ENCODE measurements at places on chromosomes 1 and 21.

DNA sequence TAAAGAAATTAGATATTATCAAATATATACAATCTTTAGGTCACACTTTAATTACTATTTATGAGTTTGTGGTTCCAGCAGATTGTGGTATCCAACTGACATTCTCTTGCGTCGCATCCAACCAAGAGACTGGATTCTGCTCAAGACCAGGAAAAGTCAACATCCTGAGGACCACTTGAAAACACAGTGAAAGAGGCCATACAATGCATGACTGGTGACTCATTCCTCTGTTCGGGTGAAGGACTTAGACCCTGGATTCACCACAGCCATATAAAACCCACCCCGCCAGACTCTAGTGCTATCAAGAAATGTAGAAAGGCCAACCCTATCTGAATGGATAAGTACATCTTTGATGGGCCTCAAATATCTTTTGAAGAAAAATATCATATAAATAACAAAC is 14.5 kb upstream of the CFHR4 start:
- no peak for DNase-seq

- no peak for DNase-seq
Measured at GRCh38 chr1:166947398-166948043, 27.8 kb downstream of the ILDR2 start.

DNA sequence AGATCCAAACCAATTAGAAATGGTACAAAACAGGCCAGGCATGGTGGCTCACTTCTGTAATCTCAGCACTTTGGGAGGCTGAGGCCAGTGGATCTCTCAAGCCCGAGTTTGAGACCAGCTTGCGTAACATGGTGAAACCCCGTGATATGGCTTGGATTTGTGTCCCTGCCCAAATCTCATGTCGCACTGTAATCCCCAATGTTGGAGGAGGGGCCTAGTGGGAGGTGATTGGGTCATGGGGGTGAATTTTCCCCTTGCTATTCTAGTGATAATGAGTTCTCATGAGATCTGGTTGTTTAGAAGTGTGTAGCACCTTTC is 7.0 kb upstream of the VASH2 start:
- no peak for DNase-seq

- no peak for DNase-seq
Measured at GRCh38 chr1:34864759-34865158, 5.2 kb upstream of the SMIM12 start.

DNA sequence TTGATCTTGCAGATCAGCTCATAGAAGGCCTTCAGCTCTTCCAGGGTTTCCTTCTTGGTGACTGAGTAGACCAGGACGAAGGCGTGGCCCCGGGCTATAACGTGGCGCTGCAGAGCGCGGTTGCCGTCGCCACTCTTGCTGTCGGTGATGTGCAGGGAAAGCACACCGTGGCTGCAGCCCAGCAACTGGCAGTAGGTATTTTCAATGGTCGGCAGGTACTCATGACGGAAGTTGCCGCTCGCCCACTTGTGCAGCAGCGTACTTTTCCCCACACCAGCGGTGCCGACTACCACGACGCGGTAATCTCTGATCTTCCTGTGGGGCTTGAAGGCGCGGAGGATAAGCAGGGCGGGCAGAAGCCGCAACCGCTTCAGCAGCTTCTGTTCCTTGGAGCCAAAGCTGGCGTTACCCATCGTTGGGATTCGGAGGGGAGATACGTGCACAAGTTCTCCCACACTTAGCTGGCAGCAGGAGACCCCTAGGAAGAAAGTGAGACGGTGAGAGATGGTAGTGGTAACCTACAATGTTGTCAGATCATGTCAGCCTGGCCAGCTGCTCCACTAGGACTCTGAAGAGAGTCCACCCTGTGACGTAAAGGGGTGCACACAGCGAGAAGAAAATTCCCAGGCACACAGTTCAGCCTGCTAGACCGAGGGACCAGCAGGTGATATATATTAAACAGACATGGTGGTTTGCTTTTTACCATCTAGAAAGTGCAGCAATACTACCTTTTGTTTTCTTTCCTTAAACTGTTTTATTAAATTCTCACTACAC is 3.4 kb downstream of the DIRAS3 start:
- DNase-seq: no peak

GRCh38 chr1:117467336-117467735 is 100.1 kb downstream of the MAN1A2 start:
- DNase-seq: no peak

GRCh38 chr1:23619299-23620188 is 60.2 kb upstream of the ID3 start:
- DNase-seq: no peak

DNA sequence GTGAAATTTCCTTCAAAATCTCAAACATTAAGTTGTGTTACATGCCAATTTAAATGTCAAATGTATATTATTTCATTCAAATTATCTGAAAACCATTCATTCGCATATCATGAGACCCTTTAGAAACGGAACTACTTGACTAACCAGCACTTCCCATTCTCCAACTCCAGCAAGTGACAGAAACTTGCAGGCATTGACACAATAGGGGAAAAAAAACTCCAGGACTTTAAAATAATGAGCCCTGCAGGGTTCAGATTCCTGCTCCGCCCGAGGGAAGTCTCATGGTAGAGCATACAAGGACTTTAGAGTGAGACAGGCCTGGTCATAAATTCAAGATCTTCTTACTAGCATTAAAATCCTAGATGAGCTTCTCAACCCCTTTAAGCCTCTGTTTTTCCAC is 138.9 kb downstream of the NR5A2 start:
- no peak for DNase-seq

DNA sequence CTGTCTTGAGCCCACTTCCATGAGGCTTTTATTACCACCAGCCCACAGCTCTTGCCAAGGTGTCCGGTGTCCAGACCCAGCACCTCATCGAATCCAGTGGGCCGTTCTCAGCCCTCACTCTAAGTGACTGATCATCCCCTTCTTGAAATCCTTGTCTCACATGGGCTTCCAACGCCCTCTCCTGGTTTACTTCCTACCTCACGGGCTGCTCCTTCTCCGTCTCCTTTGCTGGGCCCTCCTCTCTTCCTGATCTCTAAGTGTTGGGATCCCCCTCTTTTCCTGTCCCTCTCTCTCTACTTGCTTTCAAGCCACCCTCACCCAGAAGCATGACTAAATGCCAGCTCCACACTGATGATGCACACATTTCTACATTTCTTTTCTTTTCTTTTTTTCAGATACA is 9.0 kb upstream of the RHBG start:
- no peak for DNase-seq

DNA sequence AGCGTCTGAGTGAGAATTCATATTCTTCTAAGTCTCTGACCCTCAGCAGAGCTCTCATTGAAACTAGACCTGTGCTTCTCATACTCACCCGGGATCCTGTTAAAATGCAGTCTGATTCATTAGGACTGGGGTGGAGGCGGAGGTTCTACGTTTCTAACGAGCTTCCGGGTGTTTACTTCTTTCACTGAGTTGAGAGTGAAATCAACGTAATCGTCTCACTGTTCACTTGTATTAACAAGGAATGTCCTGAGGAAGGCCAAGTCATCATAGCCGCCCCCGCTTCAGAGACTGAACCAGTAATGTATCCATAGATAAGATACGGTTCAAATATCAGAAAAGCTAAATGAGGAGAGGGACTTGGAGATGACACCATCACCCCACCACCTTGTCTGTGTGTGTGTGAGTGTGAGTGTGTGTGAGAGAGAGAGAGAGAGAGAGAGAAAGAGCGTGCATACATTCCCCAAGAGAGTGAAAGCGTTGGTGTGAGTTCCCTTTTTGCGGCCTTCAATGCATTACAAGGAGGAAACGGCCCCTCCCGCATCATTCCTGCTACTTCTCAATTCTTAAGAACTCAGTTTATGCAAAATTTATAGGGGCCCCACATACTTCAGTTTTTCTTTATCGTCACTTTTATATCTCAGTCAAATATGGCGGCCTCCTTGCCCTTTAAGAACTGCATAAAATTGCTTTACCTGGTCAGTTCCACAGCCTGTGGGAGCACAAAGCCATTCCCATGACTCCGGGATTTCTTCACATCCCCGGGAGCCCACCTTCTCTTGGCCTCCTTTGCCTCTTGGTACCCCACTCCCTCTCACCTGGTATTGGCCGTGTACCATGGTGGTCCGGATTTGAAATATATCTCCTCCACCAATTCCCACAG is 19.8 kb downstream of the KMO start:
- DNase-seq: peak; percentile 87

DNA sequence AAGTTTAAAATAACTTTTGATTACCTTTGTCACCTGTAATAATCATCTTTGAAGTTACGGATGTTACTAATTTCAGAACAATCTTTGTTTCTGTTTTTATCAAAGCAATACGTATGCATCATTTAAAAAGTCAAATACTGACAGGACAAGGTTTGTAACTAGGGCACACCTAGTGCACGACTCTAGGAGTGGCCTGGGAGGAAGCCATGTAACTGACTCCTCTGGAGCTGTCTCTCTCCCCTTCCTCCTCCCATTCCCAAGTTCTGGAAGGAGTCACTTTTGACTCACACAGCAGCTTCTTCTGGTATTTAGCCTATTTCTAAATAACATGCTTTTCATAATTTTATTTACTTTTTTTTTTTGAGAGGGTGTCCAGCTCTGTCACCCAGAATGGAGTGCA is 11.8 kb upstream of the RAP1GAP start:
- DNase-seq: no peak

- peak; percentile 44 for DNase-seq
Measured at GRCh38 chr1:229452956-229453801, 19.3 kb upstream of the ACTA1 start.

- DNase-seq: peak; percentile 70
Measured at GRCh38 chr1:2585318-2586092, 1.1 kb upstream of the PRXL2B start.

DNA sequence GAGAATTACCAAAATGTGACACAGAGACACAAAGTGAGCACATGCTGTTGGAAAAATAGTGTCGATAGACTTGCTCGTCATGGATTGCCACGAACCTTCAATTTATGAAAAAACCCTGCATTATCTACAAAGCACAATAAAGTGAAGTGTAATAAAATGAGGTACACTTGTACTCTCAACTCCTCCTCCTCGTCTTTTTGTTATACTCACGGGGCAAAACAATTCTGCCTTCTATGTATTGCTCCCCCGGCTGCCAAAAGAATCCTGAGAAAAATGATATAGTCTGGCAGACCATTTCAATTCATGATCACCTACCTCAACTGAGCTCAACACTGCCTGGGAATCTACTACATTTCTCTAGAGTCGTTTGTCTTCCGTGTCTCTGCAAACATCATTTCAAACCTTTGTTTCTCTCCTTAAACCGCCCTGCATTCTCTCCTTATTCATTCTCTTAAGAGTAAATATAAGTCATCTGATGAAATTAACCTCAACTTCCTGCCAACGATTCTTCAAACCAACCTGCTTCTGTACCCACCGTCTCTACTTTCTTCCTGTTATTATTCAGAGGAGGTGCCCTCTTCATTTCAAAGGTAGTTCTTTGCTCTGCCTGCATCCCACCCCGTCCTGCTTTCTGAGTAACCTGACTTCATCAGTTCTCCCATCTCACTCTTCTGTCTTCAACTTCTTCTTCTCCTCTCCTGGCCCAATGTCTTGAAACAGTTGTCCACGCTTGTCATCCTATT is 12.9 kb upstream of the IL19 start:
- peak; percentile 85 for DNase-seq

DNA sequence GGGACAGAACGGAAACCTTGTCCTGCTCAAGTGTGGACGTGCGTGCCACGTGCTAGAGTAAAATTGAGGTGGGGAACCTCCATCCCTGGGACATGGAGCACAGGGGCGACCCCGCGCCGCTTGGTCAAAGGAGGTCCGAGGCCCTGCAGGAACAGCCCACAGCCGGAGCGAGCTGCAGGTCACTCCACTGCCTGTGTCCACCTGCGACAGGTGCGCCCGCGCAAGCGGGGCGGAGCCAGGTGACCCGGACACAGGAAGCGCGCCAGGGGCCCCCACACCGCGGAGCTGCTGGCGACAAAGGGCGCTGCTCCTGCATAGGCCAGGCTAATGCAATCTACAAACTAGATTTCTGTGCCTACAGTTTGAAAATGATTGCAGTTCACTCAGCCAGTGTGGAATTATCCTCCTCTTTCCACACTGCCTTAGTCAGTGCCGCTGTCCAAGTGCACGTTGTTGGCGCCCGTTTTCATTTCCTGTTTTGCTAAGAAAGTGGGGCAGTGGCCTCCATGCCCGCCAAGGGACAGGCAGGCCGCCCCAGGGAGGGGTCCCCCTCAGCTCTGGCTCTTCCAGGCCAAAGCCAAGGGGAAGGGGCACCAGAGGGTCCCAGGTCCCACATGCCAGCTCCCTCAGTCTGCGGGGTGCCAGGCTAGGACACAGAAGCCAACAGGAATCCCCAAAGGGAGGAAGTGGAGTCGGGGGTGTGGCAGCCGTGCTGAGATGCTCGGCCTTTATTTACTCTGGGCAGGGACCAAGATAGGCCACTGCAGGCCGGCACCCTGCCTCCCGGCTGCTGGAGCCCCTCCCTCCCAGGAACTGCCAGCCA is 4.3 kb upstream of the NADK start:
- DNase-seq: no peak

GRCh38 chr1:59696421-59697115 is 118.2 kb upstream of the HOOK1 start:
- DNase-seq: peak; percentile 83

GRCh38 chr1:212311836-212312497 is 26.8 kb downstream of the PPP2R5A start:
- no peak for DNase-seq

- no peak for DNase-seq
Measured at GRCh38 chr21:46111193-46111571, 13.3 kb downstream of the COL6A2 start.

- no peak for DNase-seq
Measured at GRCh38 chr1:89125240-89125912, 538 bp downstream of the GBP2 start.

DNA sequence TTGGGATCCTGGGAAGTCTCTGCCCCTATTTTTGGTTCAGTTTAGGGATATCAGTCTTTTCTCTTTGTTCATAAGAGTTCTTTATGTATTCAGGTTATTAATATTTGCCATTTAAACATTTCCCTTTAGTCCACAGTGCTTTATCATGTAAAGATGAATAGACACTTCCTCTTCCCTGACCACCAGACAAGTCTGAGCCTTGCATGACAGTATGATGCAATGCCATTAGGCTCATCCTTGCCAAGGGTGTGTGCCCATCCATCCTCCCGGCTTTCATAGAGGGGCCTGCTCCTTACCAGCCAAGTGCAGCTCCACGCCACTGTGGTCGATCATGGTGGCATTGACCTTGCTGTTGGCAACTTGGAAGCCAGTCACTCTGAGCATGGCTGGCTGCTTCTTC is 52.1 kb downstream of the ZSCAN20 start:
- peak; percentile 40 for DNase-seq

GRCh38 chr1:10867138-10867721 is 70.8 kb upstream of the CASZ1 start:
- DNase-seq: peak; percentile 17

Measured in AML-193 (cell line).